ENCODE measurements at places on chromosomes 2 and 18.

DNA sequence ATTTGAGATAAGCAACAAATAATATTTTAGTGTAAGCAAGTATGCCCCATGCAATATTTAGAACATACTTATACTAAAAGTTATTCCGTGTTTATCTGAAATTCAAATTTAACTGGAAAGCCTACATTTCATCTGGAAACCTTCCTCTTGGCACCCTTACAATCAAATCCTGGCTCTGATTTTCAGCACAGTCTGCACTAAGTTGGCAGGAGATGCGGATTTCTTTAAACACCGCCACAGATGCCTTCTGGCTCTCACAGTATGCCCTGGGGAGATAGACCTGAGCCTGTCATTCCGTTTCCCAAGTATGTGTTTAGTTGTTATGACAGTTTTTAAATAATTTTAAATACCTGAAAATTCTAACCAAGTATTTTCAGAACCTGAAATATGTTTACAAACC, 7.3 kb upstream of the MLPH start:
- DNase-seq = no peak
- peaks cover 6% of the 10 kb centered on the region for H3K36me3 ChIP-seq
- H3K4me3 ChIP-seq = no peak overlapping the region
- H3K27me3 ChIP-seq = peaks cover 89% of the 10 kb centered on the region
- H3K4me1 ChIP-seq = peaks cover 6% of the 10 kb centered on the region

- no peak for DNase-seq
- H3K27me3 ChIP-seq = no peaks in the 10 kb centered on the region
Observed at GRCh38 chr2:152650768-152651371, 66.4 kb downstream of the PRPF40A start.

DNA sequence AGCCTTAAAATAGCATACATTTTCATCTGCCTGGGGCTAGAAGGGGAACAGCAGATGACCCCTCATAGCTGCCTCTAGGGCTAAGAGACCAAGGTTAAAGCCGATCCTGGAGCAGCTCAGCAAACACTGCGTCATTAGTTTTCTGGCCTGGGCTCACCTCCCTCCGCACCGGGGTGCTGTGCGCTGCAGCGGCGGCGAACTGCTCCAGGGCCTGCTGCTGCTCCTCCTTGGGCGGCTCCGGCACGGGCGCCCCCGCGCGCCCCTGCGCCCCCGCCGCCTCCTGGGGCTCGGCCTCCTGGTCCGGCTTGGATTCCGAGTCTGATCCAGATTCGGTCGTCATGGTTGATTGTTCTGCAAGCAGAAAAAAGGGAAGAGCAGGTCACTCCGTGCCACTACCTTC, 55.0 kb downstream of the EPB41L3 start:
- no peak overlapping the region for H3K27ac ChIP-seq
- no peak overlapping the region for H3K4me3 ChIP-seq
- no peaks in the 10 kb centered on the region for H3K4me1 ChIP-seq
- H3K36me3 ChIP-seq = no peaks in the 10 kb centered on the region
- no peak for DNase-seq

DNA sequence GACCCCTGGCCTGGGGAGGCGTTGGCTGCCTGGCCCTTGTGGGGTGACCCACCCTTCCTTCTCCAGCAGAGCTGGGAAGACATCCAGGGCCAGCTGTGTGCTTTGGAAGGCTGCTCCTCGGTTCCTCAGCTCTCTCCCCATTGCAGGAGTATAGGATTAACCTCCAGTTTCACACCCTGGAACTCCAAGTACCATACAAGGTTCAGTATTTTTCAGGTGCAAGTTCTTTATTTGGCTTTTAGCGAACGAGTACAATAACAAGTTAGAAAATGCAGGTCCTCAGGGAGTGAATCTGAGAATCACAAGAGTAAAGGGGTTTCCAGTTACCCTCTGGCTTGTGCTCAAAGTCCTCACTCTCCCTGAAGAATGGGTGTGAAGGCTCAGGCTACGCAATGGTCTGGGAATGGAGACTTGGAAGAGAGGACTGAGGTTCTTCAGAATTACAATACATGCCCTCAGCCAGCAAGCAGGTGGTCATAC, 101.2 kb downstream of the APOB start:
- no peaks in the 10 kb centered on the region for H3K4me1 ChIP-seq
- DNase-seq = no peak
- H3K27ac ChIP-seq = no peak overlapping the region
- H3K27me3 ChIP-seq = peaks cover 6% of the 10 kb centered on the region

DNA sequence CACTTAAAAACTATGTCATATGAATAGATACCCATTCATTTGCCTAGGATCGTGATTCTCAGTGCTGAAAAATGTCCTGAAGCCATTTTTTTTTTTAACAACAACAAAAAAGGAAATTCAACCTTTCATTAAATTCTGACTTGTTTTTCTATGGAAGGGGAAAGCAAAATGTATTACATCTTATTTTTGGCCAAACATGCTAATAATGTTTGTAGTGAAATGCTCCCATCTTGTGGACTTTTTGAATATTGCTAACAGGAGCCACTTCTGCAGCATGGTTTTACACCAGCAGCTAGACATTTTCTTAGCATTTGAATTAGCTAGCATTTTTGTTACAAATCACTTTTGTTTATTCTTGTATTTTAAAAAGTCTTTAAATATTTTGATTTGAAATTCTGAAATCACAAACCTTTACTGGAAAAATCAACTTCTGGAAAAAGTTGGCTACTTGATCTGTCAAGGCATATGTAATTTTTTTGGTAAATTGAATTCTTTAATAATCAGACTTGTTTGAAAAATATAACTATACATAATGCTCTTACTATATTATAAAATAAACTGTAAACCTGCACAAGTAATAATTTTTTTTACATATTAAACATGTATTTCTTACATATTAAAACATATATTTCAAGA, 75.8 kb downstream of the KIDINS220 start:
- no peak for DNase-seq
- H3K4me1 ChIP-seq = no peaks in the 10 kb centered on the region
- no peaks in the 10 kb centered on the region for H3K27me3 ChIP-seq
- H3K27ac ChIP-seq = no peak overlapping the region

GRCh38 chr18:59345556-59345955, 13.5 kb downstream of the LMAN1 start:
- no peak overlapping the region for H3K4me3 ChIP-seq
- peaks cover 79% of the 10 kb centered on the region for H3K36me3 ChIP-seq
- H3K27ac ChIP-seq = no peak overlapping the region
- no peak for DNase-seq
- peaks cover 36% of the 10 kb centered on the region for H3K4me1 ChIP-seq

DNA sequence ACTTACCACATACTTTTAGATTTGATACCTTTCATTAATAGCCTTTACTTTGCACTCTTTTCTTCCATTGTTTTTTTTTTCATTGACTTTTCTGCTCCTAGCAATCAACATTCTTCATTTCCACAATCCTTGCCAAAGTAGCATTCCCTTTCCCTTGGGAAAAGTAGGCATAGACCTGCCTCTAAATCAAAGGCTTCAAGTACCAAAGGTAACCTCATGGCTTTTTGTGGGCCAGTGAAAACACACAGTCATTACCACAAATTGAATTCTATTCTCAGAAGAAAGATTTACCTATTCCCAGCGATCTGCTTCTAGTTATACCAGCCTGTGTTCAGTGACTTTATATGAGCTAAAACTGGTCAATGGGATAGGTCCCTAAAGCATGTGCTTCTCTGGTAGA, 109.2 kb downstream of the SOCS6 start:
- H3K36me3 ChIP-seq = peaks cover 2% of the 10 kb centered on the region
- H3K4me3 ChIP-seq = no peak overlapping the region
- H3K27me3 ChIP-seq = peaks cover under 1% of the 10 kb centered on the region
- no peak for DNase-seq

- H3K27ac ChIP-seq = no peak overlapping the region
- DNase-seq = no peak
- H3K27me3 ChIP-seq = no peaks in the 10 kb centered on the region
- H3K4me1 ChIP-seq = no peaks in the 10 kb centered on the region
- no peaks in the 10 kb centered on the region for H3K36me3 ChIP-seq
Observed at GRCh38 chr2:186532891-186533290, 46.8 kb downstream of the ZC3H15 start.

GRCh38 chr2:122927197-122927596, 1097.9 kb upstream of the CNTNAP5 start:
- H3K27ac ChIP-seq = no peak overlapping the region
- H3K36me3 ChIP-seq = no peaks in the 10 kb centered on the region
- no peak for DNase-seq
- H3K27me3 ChIP-seq = no peaks in the 10 kb centered on the region
- H3K4me1 ChIP-seq = no peaks in the 10 kb centered on the region
- no peak overlapping the region for H3K4me3 ChIP-seq

DNA sequence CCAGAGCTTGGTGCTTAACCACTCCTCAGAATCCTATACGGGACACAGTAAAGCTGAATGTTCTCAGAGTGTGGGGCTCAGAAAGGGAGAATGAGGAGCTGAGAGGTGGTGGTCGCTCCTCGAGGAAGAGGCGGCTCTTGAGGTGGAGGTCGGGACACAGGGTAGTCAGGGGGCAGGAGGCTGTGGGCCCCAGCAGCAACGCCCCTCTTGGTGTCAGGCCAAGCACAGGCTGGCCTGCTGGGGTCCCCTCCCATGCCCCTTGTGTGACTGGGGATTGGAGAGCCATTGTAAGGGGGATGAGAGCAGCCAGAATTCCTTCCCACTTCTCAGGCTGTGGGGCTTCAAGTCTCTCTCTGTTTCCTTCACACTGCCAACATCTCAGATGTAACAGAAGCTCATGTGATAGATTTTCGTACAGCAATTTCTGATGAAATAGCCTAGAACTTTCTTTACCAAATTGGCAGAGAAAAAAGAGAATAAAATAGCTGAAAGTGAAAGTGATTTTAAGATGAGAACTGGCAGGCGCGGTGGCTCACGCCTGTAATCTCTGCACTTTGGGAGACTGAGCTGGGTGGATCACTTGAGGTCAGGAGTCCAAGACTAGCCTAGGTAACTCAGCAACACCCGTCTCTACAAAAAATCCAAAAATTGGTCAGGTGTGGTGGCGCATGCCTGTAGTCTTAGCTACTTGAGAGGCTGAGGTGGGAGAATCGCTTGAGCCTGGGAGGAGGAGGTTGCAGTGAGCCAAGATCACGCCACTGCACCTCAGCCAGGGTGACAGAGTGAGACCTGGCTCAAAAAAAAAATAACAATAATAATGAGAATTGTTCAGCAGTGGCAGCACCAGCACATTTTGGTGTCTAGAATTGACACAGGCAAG, 61.1 kb upstream of the RPL31 start:
- peaks cover 13% of the 10 kb centered on the region for H3K4me1 ChIP-seq
- H3K27me3 ChIP-seq = peaks cover 15% of the 10 kb centered on the region

GRCh38 chr18:69491576-69491975, 90.9 kb downstream of the DOK6 start:
- no peaks in the 10 kb centered on the region for H3K36me3 ChIP-seq
- peaks cover 19% of the 10 kb centered on the region for H3K27me3 ChIP-seq
- DNase-seq = no peak

DNA sequence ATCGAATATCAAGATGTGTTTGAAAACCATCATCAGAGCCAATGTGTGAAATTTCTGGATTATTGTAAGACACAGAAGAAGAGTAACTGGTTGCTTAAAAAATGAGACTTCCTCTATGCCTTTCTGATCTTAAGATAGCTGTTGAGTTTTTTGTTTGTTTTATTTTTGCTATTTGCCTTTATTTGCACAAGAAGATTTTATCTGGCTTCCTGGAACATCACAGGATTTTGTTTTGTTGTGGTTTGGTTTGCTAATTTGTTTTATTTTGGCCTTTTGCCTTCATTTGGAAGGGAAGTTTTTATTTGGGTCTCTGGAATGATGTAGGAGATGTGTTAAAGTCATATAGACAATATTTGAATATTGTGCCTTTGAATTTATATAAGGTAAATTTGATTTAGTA, 3.9 kb upstream of the CYTIP start:
- H3K4me3 ChIP-seq = peak overlapping the region; percentile 63
- peaks cover 20% of the 10 kb centered on the region for H3K36me3 ChIP-seq
- no peaks in the 10 kb centered on the region for H3K27me3 ChIP-seq

DNA sequence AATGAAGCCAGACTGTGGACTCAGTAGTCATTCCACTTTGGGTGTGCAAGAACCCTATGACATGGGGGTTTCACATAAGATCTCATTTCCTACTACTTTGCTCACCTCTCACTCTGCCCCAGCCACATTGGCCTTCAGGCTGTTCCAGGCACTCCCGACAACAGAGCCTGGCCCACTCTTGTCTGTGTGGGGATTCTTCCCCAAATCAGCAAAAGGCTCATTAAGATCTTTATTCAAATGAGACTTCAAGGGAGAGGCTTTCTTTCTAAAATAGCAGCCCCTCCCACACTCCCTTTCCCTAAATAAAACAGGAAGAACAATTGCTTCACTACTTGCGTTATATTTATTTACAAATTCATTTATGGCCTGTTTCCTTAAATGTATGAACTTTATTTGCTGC, 3.5 kb upstream of the CDC42EP3 start:
- H3K27ac ChIP-seq = peak overlapping the region; percentile 24
- no peak overlapping the region for H3K4me3 ChIP-seq
- H3K36me3 ChIP-seq = peaks cover 27% of the 10 kb centered on the region
- no peaks in the 10 kb centered on the region for H3K27me3 ChIP-seq
- DNase-seq = no peak

DNA sequence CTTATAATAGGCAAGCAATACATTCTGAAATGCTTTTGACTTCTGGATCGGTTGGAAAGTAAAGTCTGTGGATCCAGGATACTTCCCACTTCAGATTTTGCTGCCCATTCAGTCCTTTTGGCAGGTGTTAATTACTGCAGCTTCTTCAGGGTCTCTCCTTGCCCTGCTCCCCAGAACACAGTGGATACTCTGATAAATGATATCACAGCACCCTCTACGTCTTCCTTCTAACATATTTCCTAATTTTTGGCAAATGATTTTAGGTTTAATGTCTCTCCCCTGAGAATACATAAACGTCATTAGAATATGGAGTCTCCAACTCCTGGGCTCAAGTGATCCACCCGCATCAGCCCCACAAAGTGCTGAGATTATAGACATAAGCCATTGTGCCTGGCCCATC, 249.8 kb downstream of the NYAP2 start:
- H3K27ac ChIP-seq = no peak overlapping the region
- no peaks in the 10 kb centered on the region for H3K4me1 ChIP-seq
- no peak overlapping the region for H3K4me3 ChIP-seq
- no peak for DNase-seq
- no peaks in the 10 kb centered on the region for H3K36me3 ChIP-seq

GRCh38 chr18:45282101-45282812, 333.0 kb upstream of the SLC14A2 start:
- no peak overlapping the region for H3K27ac ChIP-seq
- peaks cover 14% of the 10 kb centered on the region for H3K27me3 ChIP-seq
- DNase-seq = no peak
- H3K4me1 ChIP-seq = no peaks in the 10 kb centered on the region
- no peaks in the 10 kb centered on the region for H3K36me3 ChIP-seq

Measured in effector memory CD8-positive, alpha-beta T cell (primary cell).